Camera-type eye (tissue), 1 donor: ENCODE measurements at places on chromosomes 2 and 18. TPM values are rescaled to one million over a fixed set of nuclear protein-coding genes. Genes with fewer than 3 reads are reported as not detected.

The GPBAR1 gene
- not detected for total RNA-seq

The GREB1 gene
- total RNA-seq, result 18.5 TPM

The ITPRIPL1 gene
- 5.7 TPM for total RNA-seq

The MAP4K3 gene
- 126 TPM for total RNA-seq

The CGREF1 gene
- total RNA-seq, result 12.1 TPM

The ALLC gene
- total RNA-seq, result 0.77 TPM

The FARP2 gene
- total RNA-seq, result 58.5 TPM
